ENCODE measurements at places on chromosomes 6 and 20.

DNA sequence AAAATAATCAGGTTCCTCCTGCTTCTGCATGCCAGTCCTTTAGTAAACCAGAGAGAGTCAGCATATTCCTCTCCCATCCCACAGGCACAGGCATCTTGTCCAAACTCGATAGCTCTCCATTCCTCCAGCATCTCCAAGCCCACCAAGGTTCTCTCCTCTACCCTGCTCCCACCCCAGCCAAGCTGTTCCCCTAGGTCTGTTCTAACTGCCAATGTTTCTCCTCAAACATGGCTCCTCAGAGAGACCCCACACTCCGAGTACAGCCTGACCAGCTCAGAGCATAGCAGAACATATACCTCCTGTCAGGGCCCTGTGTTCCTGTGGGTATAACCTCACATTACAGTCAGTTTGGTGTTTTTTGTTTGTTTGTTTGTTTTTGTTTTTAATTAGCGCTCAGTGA is 177.8 kb downstream of the VEGFA start:
- no peak for DNase-seq

- DNase-seq: no peak
Observed at GRCh38 chr20:61786230-61786629, 279.5 kb downstream of the TAF4 start.

DNA sequence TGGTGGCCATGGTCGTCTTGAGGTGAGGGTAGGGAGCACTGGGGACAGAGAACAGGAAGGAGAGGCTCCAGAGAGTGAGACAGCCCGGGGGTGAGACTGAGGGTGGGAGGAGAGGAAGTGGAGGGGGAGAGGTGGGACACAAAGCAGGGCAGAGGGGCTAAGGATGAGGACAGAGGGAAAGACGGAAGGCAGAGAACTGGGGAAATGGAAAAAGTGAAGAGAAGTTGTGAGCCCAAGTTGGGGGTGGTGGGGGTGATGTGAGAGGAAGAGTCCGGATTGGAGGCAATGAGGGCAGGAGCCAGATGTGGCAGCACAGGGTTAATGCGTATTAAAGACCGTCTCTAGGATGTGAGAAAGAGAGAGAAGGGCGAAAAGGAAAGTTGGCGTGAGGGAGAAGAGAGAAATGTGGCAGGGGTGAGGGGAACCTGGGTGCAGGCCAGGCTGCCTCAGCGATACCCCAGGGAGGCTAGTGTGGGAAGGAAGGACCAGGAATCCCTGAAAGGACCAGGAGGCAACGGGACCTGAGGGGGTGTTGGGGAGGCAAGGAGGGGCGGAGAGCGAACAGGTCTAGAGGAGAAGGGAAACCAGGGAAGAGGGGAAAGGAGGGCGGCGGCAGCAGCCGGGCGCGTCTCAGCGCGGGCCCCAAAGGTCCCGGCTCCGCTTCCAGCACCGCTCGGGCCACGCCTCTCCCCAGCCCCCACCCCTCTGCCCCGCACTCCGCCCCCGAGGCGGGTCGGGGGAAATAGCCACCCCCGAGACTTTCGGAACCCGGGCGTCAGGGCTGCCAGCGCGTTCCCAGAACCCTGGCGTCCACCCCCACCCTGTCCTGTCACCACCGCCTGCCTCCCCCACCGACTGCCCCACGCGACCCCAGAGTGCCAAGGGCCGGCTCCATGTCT is at the start of gene PPP1R18:
Gene PPP1R18, minus strand, starts transcription at position 637 of the 899 bp plus-strand sequence. Its CDS starts 627 bp downstream, at position 10.
- peak; percentile 90 for DNase-seq

DNA sequence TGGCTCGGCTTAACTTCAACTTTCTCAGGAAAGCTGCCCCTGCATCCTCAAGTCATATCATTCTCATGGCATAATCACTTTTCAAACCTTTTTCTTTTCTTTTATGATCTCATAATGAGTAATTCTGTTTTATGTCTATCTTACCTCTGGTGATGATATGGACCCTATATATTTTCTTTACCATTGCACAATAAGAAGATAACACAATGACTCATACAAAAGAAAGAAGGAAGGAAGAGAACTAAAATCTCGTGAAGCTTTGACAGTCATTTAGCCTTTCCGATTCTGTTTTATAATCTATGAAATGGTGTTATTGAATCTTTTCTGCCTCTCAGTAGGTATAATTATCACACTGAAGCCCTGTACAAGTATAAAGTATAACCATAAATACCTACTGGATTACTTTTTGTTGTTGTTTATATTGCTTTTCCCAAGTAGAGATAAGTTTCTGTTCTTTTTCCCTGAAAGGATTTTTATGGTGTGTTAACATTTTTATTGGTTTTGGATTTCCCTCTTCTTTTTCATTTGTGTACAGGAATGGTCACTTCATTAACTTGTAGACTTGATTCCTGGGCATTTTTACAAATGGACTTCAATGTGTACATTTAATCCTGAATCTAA is 300.9 kb downstream of the LAMA2 start:
- no peak for DNase-seq

DNA sequence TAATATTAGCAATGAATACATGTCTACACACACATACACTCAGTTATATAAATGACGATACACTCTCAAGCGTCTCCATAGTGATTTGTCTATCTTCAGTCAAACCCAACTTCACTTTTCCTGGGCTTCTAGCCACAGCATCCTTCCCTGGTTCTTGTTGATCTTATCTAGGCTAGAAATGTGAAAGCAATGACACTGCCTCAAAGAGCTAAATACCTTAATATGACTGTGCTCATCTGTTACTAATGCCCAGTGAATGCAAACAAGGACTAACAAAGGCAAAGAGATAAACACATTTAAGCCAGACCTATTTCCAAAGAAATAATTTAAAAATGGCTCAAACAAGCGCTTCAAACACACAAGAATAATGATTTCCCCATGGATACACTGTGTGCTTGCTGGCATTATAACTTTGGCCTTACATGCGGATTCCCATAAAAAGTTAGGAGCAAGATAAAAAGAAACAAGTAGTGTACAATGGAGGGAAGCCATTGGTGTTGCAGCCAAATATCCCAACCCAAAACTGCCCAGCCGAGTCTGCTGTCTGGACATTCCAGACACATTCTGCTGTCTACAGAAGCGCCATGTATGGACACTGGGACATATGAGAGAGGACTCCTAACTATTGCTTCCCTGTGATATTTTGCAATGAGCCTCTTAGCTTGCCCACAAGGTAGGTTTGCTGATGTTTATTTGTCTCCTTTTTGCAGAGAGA is 19.5 kb upstream of the DAAM2 start:
- no peak for DNase-seq

DNA sequence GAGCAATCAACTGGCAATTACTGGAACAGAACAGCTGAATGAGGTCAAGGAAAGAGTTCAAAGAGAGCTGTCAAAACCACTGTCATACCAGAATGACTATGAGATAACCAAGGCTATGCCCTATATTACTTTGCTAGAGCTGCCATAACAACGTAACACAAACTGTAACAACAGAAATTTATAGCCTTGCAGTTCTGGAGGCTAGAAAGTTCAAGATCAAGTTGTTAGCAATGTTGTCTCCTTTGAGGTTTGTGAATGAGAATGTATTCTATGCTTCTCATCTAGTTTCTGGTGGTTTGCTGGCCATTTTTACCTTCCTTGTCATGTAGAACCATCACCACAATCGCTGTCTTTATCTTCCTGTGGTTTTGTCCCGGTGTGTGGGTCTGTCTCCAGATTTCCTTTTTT is 1323.0 kb upstream of the GJE1 start:
- no peak for DNase-seq

GRCh38 chr6:54431466-54431865 is 123.2 kb downstream of the TINAG start:
- no peak for DNase-seq

DNA sequence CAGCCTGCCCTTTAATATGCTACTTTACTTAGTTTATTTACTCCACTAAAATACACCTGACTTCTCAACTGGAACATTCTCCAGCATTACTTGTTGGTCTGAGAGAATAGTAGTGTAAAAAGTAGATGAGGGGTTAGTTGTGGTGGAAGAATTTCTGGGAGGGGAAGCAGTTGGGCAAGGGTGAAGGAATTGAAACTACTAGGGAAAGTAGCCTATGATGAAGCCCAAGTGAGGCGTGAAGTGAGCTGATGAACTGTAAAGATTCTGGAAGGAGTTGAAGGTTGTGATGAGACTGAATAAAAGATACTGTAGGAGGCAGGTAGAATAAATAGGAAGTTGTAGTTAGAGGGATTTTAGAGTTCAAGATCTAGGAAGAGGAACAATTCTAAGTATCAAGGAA is 72.5 kb downstream of the ITCH start:
- no peak for DNase-seq

DNA sequence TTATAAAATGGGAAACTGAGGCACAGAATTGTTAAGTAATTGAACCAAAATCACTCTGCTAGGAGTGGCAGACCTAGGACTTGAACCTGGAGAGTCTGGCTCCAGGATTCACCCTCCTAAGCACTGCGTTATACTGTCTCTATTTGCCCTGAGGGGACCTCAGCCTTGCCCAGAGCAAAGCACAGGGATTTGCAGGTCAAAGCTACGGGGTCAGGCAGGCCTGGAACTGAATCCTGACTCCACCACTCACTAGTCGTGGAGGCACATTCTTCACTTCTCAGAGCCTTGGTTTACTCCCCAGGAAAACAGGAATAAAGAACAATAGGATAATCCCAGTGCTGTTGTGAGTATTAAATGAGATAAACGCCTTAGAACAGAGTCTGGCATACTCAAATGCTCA is 19.4 kb downstream of the KCNK15 start:
- DNase-seq: no peak

DNA sequence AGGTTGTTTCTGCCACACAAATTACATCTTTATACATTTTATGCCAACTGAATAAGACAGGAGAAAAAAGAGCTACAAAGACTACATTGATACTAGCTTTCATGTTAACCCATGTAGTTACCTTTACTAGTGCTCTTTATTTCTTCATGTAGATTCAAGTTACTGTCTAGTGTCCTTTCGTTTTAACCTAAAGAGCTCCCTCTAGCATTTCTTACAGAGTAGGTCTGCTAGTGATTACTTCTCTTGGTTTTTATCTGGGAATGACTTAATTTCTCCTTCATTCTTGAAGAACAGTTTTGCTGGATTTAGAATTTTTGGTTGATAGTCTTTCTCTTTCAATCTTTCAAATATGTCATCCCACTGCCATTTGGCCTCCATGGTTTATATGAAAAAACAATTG is 21.2 kb upstream of the NOP56 start:
- DNase-seq: no peak

DNA sequence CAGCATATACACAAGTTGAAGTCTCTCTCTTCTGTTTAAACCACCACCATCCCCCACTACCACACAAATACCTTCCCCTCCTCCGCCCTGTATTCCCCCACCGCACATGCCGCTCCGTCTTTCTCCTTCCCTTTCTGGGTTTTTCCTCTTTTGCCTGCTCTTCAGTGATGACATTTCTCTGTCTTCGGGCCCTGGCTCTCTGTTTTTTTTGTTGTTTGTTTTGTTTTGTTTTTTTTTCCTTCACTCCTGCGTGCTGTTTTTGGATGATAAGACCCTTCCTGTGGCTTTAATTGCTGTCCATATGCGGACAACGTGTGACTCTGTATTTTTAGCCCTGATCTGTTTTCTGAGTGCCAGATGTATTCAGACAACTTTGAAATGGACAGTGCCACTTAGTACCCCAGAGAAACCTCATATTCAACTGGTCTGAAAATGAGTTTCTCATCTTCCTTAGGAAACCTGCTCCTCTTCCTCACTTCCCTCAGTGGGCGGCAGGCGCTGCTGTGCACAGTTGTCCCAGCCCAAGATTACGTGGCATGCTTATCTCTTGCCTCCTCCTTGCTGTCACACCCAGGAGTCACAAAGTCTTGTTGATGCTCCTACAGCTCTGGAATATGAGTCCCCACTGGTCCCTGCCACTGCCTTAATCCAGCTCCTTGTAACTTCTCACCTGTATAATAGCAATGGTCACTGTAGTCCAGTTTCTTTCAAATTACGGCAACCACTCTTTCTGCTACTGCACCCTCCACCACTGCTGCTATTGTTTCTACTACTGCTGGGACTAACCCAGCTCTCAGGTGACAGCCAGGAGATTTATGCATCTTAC is 8.2 kb downstream of the PPP1R14C start:
- DNase-seq: no peak

GRCh38 chr6:39952167-39952566 is 17.9 kb upstream of the MOCS1 start:
- no peak for DNase-seq

DNA sequence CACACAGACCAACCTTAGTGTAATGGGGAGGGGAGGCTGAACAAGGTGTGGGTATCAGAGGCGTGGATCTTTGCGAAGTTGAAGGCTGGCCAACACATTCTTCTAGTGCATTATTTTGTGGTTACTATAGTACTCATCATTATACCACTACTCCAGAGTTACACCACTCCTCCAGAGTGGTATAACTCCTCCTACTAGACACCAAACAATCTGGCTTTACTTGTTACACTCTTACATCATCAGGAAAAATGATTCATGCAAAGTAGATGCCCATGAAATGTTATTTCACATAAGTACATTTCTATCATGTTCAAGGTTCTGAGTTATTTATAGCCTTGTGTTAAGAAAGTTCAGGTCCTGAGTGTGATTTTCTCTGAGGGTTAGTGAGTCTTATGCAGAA is 443.1 kb upstream of the OPRM1 start:
- DNase-seq: no peak

- DNase-seq: no peak
Observed at GRCh38 chr6:155959898-155960495, 504.4 kb upstream of the NOX3 start.

DNA sequence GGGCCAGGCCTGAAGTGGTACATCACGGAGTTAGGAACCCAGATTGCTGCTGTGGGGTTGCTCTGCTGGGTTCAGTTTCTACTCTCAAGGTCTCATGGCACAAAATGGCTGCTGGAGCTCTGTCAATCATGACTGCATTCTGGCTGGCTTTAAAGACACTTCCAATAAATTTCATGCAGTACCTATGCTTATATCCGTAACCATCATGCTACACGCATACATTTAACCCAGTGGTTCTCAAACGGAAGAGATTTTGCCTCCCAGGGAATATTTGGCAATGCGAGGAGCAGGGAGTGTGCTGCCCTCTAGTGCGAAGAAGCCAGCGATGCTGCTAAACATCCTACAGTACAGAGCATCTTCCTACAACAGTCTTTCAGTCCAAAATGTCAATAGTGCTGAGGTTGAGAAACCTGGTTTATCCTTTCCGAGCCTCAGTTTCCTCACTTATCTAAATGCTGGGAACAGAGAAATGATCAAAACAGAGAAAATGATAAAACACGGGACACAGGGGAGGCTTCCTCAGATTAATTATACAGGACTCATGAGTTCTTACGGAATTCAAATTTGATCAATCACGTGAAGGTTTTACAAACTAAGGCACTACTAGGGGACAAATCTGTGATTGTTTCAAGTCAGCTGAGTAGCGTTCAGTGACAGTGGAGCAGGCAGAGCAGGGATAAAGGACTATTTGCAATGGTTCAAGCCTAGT is 9.6 kb upstream of the SLC2A10 start:
- peak; percentile 23 for DNase-seq

DNA sequence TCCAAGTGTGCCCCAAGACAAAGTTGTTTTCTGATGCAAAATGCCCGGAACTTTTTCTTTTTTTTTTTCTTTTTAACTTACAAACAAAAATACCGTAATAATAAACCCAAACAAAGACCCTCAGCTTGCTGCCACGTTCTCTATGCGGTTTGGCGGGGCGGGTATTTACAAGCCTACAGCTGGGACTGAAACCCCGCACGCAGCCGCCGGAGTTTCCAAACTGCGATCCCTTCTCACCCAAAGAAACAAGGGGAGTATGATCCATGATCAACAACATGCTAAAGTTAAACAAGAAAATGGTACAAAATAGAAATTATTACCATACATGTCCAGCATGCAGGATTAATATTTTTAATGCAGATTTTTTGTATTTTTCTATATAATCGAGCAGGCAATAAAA is 2.1 kb downstream of the MAFB start:
- no peak for DNase-seq

Measured in activated CD4-positive, alpha-beta T cell treated with anti-CD3 and anti-CD28 coated beads for 48 hours (primary cell).